Stimulated activated CD8-positive, alpha-beta memory T cell treated with anti-CD3 and anti-CD28 coated beads, Interleukin-15, amount 100 ng/mL, for 48 hours (primary cell): ENCODE measurements at places on chromosomes 5 and 9.

- no peak for DNase-seq
Observed at GRCh38 chr5:42596817-42597216, 159.8 kb upstream of the CCDC152 start.

- DNase-seq: no peak
Observed at GRCh38 chr9:123914517-123915196, 15.3 kb downstream of the DENND1A start.

GRCh38 chr5:61504143-61504770 is 172.2 kb downstream of the ZSWIM6 start:
- no peak for DNase-seq

DNA sequence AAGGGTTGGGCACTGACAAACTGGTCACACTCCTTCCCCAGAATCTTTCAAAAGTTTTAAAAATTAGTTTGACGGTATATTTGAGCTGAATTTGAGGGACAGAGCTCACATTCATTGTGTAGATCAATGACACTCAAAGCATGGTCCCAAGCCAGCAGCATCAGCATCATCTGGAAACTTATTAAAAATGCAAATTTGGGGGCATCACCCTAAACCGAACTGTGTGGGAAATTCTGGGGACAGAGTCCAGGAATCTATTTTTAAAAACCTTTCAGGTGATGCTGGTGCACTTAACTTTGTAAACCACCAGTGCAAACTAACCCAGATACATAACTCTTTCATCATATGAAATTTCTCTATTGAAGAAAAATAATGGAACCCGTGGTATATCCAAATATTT is 58.1 kb upstream of the MTAP start:
- no peak for DNase-seq

DNA sequence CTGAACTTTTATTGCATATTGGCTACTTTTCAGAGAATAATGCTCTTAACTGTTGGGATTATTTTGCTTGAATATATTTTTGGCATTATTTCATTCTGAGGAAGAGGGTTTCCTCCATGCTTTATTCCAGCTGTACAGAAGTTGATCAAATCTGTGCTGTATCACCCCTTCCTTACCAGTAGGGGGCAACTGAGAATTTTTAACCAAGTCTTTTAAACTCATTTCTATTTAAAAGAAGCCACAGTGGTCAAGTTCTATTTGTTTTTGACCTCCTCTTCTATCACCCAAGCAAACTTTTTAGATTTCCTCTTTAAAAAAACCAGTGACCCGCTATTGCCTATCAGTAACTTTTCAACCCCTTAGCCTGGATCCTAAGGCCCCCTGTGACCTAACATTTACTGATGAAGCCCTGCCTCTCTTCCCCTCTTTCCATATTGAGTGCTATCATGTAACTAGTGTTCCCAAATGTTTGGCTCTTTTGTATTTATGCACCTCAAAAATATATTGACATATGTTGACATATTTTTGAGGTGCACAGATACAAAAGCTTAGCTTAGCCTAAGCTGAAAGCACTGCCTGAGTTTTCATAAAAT is 80.6 kb downstream of the FBXO4 start:
- no peak for DNase-seq

DNA sequence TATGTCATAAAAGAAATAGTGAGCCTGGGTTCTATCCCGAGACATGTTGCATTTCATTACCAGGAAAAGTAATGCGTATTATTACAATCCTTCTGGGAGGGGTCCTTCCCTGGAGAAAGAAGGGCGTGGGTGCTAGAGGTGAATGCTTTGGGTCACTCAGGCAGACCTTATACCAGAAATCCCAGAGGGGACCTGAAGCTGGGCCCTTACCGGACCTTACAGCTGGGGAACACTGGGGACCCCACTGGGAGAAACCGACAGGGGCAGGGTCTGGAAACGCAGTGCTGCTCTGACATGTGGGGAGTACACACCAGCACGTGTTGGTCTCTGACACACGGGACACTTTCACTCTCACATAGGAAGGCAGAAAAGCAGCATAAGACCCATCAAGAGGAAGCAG is 71.3 kb downstream of the LMNB1 start:
- no peak for DNase-seq

DNA sequence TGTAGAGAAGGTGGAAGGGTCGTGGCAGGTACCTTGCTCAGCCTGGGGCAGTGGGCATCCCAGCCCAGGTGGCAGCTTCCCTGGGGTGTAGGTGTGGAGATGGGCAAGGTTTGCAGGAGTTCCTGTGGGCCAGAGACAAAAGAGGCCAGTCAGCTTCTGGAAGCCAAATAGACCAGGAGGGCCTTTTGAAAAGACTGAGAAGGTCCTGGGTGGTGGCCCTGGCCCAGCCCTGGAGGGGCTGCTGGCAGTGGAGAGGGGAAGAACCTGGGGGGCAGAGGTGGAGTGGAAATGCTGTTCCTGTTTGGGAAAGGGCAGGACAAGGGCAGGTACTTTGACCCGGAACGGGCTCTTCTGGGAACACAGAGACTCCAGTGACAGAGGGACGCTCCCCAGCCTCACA is 7.0 kb upstream of the IL3 start:
- DNase-seq: no peak

DNA sequence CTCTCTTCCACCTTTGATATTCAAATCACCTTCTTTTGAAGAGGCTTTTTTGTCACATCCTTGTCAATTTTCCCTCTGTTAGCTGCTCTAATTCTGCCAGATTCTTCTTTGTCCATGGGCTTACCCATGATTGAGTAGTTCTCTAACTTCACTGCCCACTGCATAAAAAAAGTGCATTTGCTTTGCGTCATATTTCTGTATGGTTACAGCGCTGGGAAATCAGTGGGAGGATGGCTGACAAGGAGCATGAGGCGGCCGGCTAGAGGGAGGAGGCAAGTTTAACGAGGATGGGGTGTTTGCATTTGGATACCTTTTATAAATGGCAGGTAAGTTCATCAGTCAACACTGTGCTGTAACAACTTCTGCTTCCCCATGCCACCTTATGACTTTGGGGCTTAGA is 116.5 kb upstream of the LHFPL2 start:
- no peak for DNase-seq

- DNase-seq: no peak
Observed at GRCh38 chr9:16246785-16247184, 623.7 kb downstream of the BNC2 start.

DNA sequence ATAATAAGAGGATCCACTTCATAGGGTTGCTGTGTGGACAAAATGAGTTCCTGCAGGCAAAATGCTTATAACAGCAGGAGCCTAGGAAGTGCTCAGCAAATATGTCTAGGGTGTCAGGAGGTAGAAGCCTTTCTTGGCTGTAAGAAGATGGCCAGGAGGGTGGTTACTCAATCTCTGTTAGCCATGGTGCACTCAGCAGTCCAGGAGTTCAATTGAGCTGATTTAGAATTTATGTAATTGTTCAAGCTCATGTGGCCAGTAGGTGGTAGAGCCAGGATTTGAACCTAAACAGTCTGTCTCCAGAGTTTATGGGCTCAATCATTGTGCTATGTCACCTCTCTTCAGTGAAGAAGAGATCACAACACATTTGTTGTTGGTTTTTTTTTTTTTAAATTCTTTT is 381.2 kb downstream of the KIF4B start:
- no peak for DNase-seq

DNA sequence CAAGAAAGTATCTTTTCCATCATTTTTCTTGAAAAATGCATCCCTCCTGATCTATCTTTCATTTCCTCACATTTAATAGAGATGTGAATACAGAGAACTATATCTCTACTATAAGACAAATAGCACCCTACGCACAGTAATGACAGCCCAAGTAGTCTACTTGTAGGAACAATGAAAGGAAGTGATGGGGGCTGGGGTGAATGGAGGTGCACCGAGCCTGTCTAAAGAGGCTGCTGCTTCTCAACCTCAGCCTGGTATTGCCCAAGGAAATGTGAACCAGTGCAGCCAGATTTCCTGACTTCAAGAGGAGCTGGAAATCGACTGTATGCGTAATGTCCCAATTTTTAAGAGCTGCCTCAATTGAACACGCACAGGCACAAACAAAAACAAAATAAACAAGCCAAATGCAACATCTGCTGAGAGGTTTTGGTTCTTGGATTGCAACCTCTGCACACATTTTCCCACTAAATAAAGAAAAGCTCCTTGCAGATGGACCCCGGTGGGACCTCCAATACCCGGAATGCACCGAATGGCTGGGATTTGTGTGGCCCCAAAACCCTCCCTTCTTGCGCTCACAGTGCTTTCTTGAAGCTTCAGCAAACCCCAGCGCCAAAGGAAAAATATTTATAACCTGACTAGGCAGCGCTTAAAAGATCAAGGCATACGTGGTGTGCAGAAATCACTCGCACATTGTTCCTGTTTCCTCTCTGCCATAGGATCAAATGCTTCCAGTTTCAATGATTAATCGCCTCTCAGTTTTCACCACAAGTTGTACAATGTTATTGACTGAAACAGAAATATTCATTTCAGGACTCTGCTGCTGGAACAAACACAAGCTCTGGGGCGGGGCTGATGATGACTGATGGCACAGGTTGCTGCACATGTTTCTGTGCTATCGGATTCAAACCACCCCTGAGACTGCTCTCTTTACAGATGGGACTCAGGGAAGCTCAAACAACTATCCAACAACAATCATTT is 68.3 kb downstream of the KCNIP1 start:
- DNase-seq: peak; percentile 66

DNA sequence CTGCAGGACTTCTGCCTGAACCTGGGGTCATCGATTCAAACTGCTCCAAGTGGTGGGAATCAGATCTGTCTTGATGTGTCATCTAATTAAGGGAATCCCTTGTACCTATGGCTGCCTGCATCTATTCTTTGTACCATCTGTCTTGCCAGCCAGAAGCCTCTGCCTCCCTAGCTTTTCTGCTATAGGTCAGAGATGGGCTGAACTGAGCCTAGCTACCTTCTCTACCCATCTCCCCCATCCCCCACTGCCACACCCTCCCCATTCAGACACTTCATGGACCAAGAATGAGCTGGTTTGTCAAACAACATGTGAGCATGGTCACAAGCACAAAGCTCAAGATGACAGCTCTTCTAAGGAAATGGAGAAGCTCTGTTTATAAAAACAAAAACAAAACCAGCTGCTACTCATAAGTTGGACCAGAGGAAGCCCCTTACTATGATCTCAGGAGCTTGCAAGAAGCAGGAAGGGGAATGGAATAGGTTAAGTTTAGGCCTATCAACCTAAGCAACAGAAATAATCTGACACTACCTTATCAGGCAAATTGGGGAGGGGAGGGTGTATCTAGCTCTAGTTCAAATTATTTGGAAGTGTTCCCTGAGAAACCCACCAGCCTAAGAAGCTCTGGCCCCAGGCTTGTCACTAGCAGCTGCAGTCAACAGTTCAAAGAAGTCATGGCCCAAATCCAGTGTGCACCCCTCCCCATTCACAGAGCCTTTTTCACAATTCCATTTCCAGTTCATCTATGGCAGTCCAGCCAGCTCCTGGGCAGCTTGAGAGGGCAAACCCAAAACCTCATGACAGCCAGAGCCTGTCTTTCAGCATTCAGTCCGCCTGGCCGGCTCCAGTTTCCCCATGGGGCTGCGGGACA is 29.9 kb downstream of the SKP1 start:
- DNase-seq: no peak

DNA sequence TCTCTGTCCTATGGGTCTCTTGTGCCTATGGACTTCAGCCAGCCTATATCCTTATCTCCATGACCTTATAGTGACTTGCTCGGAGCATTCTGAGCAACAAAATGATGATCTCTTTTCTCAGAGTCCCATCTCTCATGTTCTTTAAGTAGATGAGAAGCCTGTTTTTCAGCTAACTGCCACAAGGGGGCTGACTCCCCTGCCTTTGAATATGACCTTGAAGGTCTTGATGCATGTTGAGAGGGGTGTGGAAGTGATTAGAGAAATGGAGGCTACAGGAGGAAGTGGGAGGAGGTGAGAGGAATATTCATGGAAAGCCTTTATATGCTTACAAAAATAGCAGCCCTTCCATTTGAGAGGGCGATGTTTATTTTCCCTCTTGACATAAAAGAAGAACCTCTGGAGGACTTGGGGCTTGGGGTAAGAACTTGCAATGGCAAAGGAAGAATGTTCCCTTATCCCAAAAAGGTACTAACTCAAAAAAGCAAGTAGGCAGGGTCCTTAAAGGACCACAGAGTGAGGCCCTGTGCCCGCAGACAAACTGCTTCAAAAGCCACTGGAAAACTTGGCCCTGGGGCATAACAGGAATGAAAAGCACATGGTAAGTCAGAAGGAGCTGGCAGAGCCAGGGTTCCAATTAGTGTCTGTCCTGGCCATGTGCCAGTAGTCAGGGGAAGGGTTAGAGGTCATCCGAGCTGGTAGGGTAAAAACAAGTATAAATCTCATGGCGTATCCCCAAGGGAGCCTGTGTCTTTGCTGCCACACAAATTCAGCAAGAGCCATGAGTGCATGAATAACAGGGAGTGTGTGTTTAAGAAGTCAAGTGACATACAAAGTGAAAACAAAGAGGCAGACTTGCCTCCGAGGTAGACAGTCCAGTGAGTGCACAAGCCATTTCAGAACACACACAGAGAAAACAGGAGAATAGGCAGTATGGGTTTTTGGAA is 39.1 kb downstream of the FGD3 start:
- DNase-seq: no peak

DNA sequence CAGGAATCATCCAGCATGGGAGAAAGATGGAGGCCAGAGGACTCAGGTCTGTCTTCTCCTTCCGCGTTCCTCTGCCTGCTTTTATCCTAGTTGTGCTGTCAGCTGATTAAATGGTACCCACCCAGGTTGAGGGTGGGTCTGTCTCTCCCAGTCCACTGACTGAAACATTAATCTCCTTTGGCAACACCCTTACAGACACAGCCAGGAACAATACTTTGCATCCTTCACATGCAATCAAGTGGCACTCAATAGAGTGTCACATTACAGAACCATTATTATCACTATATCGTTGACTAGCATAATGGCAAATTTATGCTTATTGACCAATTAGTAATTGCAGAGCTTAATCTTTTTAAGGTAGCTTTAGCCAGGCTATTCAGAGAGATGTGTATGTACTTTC is 64.8 kb downstream of the UNC13B start:
- DNase-seq: no peak

- no peak for DNase-seq
Observed at GRCh38 chr9:95726756-95727155, 148.7 kb upstream of the ERCC6L2 start.

GRCh38 chr9:110319781-110320492 is 17.7 kb downstream of the TXNDC8 start:
- no peak for DNase-seq

GRCh38 chr5:38948501-38948900 is 102.7 kb downstream of the OSMR start:
- no peak for DNase-seq

- DNase-seq: no peak
Observed at GRCh38 chr5:136769900-136770684, 404.7 kb upstream of the TRPC7 start.
